Tongue (tissue), 3 donors: ENCODE measurements at places on chromosomes 12 and 14.

- no peak for DNase-seq
These were observed 11.1 kb downstream of the KRT77 start for GRCh38 chr12:52692254-52692653.

DNA sequence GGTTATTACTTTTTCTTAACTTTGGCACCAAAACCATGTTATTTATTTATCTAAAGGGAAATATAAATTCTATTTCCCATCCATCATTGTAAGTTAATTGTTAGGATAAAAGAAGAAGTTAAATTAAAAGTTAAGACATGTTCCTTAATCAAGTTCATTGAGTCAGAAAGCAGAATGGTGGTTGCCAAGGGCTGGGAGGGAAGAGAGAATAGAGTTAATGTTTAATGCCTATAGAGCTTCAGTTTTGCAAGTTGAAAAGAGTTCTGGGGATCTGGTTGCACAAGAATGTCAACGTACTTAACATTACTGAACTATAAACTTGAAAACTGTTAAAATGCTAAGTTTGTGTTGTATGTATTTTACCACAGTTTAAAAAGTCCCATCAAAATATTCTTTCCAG, 63.2 kb upstream of the NR2C1 start:
- no peak for DNase-seq

GRCh38 chr12:109459247-109459646, 17.9 kb downstream of the KCTD10 start:
- no peak for DNase-seq

DNA sequence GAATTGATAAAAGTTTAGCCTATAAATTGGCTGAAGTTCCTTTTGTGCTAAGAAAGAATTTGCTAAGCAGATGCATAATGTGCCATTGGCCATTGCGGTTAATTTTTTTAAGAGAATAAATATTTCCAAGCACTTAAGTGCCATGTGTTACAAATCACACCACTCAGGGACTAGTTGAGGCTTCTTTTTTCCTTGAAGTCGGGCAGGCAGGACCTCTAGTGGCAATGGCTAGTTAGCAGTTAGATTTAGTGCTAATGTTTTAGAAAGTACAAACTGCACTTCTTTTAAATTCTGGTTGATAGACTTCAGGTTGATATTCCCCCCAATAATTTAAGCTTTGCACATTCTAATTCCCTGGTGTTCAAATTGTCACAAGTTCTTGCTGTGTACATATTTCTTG, 294.3 kb downstream of the APAF1 start:
- peak; percentile 24 for DNase-seq

DNA sequence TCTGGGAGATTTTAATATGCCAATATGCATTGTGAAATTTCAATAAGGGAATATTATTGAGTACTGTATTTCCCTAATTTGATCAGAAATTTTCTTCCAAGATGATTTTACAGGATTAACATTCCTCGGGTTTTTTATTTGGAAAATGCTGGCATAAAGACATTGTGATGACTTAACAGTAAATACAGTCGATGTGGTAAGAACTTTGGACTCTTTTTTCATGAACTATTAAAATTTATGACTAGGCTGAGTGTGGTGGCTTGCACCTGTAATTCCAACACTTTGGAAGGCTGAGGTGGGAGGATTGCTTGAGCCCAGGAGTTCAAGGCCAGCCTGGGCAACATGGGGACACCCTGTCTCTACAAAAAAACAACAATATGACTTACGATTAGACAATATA, 197.1 kb upstream of the RASSF8 start:
- DNase-seq: no peak

DNA sequence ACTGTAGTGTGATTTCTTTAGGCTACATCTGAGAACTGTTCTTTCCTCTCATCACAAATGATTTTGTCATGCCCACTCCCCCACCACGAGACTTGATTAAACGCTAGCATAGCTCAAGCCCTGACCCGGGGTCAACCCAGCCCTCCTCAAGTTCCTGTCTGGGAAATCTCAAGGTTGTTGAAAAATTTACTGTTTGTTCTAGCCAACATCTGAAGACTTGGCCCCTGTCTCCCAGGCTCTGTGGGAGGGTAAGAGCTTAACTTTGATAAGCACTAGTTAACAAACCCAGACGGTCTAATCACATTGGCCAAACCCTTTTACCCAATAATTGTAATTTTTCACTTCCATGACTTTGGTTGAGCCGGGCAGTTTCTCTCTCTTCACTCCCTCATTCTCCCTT, 86.2 kb upstream of the AMIGO2 start:
- DNase-seq: no peak

- no peak for DNase-seq
These were observed 175.8 kb downstream of the RPAP3 start for GRCh38 chr12:47530050-47530449.

DNA sequence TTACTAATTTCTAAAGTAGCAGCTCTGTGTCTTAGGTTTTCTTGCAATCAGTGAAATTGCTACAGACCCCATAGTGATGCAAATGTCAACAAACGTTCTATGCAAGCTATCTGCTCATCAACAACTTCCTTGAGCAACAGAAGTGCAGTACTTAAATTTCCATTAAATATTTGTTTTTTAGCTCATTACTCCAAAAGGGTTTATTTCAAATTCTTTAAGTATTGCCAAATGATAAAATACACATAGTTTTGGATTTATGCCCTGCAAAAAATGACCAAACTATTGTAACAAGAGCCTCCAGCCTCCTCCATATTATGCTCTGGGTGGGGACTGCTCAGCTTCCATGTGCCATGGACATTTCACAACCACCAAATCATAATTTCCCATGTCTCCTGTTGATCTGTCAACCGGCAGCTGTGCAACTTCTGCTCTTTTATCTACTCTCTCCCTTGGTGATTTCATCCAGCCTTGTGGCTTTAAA, 4.4 kb downstream of the BDKRB1 start:
- no peak for DNase-seq

DNA sequence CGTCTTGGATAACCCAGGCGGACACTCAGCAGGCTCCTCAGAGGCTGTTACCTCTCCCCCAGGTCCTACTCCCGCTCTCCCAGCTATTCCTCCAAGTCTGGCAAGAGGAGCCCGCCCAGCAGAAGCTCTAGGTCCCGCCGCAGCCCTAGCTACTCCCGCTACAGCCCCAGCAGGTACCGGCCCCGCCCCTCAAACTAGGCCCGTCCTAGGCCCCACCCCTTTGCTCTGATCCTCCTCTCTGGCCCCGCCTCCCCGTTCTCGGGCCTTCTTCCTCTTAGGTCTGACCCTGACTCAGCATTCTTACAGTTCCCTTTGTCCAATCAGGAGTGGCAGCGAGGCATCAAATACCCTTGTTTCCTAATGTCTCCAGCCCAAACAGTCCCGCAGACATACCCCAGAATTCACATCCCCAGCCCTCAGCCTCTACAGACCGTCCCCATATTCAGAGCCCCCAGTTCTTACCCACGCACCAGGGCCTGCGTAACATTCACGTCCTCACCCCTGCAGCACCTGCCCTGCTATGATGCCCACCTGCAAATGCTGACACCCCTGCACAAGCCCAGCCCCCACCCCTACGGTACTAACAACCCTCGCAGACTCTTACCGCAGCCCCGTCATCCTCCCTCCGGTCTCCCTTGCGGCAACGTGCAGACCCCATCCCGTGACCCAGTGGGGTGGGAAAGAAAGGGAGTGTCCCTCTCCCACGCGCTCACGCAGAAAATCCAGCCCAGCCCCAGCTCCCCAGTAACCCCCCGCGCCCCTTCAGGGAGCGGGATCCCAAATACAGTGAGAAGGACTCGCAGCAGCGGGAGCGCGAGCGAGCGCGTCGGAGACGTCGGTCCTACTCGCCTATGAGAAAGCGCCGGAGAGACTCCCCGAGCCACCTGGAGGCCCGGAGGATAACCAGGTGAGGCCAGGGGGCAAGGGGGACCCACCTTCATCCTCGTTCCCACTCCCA, 25.0 kb upstream of the HSPB8 start:
- DNase-seq: peak; percentile 64

DNA sequence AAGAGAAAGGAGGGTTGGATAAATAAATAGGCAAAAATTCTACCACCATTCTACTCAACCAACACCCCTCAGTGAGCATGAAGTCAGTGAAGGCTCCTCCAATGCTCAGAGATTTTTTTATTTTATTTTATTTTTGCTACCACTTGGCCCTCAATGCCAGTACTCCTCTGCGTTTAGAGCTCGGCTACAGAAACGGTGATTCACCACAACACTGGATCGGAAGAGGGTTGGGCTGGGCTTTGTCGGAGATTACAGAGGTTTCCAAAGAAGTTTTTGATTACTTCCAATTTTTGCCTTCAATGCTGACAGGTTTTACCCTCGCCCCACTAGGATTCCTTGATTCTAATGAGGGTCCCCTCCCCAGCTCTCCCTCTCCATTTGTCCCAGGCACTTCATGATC, 1027.2 kb upstream of the TMEM132C start:
- DNase-seq: no peak

- DNase-seq: no peak
These were observed 89.8 kb downstream of the KIF26A start for GRCh38 chr14:104228221-104228620.

DNA sequence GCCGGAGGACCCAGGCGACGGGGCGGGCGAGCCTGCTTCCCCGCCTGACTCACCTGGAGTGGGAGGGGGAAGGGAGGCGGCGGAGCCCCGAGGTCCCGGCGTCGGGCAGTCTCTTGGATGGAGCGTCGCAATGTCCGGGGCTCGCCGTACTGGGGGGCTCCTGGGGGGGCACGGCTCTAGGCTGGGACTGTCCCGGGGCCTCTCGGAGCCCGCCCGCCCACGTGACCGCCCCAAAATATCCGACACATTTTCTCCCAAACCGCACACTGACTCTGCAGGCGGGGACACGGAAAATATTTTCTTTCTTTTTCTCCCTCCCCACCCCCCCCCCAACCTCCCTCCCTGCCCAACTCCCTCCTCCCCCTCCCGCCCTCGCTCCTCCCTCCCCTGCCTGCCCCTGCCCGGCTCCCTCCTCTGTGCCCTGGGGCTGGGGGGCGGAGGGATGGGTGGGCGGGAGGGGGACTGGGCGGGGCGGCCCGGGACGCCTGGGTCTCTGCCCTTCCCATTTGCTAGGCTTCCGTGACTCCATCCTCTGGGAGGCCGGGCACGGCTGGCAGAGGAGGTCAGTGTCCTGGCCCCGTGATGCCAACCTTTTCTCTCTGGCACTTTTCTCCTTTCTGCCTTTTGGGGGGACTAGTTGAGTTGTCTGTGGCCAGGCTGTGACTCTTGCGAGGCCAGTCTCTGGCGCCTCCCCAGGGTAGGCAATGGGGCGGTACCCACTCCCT, at the start of gene RARG:
RARG (minus strand) TSS at position 289 of the 725 bp plus-strand sequence. CDS start 4,664 bp downstream, outside the sequence.
- peak; percentile 64 for DNase-seq

DNA sequence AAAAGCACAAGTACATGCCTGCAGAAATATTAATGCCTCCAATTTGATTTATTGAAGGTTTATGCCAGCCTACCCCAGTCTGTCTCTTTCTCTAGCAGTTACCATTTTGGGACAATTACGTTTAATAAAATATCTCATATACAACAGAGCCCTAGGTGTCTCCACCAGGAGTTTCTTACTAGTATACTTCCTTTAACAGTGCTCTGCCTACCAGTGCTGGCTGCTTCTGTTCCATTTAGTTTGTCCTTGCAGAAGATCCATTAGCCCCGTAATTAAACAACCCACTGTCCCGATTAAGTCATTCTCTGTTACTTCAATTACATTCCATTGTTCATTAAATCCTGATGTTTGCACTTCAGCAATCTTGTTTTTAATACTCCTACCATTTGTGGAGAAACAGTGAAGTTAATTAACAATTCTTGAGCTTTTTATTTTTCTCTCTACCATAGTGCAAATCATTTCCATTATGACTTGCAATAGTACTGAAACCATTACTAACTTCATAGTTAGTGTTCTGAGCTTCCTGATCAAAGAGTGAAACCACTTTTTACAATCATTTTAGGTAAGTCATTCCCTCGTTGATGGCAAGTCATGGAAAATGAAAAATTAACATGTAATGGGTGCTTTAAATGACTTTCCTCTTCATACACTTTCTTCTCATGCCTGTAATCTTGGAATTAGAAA, 121.1 kb downstream of the PLXNC1 start:
- no peak for DNase-seq

DNA sequence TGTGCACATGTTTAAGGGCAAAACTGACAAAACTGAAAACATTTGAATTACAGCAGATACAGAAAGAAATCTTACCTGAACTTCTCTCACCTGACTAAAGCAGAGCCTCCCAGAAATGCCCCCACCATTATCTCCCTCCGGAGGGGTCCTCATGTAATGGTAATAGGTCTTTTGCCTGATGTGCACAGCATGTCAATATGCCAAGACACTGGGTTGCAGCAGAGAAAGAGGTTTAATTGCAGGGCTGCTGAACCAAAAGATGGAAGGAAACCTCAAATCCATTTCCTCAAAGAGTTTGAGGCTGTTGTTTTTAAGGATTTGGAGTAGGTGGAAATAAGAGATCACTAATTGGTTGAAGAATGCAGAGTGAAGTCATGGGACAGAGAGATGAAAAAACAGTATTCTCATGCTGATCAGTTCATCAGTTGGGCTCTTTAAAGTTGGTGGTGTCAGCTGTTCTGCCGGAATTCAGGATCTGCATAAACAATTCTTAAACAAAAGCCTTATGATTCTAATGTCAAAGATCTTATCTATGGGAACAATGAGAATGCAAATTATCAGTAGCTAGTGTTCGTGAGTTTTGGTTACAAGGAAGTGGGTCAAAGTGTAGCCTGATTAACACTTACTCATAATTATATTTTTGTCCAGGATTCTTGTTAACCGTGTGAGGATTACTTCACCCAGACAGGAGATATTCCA, 18.2 kb downstream of the ANG start:
- DNase-seq: no peak

DNA sequence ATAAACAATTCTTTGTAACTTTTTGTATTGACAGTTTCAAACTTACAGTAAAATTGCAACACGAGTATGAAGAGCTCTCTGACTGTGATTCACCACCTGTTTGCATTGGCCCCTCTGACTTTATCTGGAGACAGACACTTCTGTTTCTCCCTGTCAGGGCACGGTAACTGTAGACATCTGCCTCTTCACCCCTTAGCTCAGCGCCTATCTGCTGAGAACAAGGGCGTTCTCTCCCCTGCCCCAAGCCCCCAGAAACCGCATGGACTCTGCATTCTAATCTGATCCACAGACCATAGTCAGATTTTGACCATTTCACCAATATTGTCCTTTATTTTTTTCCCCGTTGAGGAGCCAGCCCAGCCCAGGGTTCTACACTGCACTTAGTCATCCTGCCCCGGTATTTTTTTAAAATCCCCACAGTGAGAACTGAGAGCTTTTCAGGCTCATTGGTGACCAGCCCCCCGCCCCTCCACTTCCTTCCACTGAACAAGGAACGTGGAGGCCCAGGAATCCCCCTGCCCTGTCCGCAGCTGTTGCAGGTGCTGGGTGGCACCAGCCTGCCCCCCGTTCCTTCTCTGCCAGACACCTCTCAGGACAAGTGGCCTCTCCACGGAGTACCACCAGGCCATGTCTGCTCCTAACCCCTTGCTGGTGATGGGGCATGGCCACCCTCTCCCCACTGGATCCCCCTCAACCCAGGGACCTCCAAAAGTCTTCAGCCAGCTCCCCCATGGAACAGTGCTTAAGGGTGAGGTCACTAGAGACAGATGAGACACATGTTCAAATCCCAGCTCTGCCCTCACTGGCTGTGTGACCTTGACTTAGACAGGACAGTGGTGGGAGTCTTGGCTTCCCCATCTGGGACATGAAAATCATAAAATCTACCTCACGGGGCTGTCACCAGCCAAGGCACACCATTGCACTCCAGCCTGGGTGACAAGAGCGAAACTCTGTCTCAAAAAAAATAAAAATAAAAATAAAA, 11.2 kb downstream of the RHOF start:
- DNase-seq: no peak
